ENCODE measurements at places on chromosomes 13 and 19.

DNA sequence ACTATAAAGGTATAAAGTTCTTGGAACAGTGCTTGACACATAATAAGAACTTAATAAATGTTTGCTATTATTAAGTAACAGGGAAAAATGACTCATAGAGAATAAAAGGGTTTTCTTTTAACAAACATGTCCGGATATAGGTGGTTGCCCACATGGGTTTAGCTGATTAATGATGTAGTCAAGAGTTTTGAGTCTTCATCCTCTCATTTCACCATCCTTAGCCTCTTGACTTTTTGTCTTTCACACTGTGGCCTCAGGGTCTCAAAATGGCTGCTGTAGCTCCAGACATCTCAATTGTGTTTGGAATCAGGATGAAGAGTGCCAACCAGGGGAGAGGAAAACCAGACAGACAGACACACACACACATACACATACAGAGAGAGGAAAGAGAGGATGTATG, 97.9 kb downstream of the HSPH1 start:
- DNase-seq = no peak

DNA sequence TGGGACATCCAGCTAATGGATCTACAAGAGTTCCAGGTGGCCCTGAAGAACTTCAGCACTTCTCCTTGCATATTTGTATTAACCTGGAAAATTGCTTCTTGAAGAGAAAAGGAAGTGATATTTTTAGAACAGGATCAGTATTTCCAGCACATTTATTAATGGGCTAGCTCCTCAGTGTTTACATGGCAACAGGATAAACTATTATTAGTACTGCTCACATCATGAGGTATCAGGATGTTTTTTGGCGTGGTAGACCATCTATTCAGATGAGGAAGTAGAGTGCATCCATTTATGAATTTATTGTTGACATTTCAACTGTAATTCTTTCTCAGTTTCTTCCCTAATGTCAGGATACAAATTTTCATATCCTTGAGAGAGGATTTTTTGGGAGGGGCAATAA, 144.4 kb downstream of the KCNRG start:
- DNase-seq = no peak

GRCh38 chr13:51539887-51540286, 44.4 kb upstream of the WDFY2 start:
- DNase-seq = no peak

GRCh38 chr13:113726961-113727411, 32.0 kb upstream of the TMEM255B start:
- DNase-seq = no peak

DNA sequence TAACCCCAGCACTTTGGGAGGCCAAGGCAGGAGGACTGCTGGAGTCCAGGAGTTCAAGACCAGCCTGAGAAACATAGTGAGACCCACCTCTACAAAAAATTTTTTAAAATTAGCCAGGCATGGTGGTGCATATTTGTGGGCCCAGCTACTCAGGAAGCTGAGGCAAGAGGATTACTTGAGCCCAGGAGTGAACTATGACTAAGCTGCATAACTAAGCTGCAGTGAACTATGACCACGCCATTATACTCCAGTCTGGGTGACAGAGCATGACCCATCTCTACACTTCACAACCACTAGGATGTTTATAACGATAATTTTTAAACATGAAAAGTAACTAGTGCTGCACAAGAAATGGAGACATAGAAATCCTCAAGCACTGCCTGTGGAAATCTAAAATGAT, 352.7 kb upstream of the SGCG start:
- DNase-seq = no peak

- no peak for DNase-seq
These were observed 72.5 kb downstream of the RAP2A start for GRCh38 chr13:97506511-97506910.

GRCh38 chr19:50820549-50821247, 2.9 kb downstream of the KLK1 start:
- DNase-seq = no peak

DNA sequence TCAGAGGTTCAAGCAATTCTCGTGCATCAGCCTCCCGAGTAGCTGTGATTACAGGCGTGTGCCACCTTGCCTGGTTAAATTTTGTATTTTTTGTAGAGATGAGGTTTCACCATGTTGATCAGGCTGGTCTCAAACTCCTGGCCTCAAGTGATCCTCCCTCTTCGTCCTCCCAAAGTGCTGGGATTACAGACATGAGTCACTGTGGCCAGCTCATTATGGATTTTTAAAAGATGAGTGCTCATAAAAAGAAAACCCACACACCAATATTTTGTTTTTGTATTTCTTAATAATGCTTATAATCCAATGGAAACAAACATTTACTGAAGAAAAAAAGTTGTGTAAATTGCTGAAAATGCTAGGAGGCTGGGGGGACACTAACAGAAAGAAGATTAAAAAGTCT, 5.0 kb upstream of the MICU2 start:
- DNase-seq = no peak

DNA sequence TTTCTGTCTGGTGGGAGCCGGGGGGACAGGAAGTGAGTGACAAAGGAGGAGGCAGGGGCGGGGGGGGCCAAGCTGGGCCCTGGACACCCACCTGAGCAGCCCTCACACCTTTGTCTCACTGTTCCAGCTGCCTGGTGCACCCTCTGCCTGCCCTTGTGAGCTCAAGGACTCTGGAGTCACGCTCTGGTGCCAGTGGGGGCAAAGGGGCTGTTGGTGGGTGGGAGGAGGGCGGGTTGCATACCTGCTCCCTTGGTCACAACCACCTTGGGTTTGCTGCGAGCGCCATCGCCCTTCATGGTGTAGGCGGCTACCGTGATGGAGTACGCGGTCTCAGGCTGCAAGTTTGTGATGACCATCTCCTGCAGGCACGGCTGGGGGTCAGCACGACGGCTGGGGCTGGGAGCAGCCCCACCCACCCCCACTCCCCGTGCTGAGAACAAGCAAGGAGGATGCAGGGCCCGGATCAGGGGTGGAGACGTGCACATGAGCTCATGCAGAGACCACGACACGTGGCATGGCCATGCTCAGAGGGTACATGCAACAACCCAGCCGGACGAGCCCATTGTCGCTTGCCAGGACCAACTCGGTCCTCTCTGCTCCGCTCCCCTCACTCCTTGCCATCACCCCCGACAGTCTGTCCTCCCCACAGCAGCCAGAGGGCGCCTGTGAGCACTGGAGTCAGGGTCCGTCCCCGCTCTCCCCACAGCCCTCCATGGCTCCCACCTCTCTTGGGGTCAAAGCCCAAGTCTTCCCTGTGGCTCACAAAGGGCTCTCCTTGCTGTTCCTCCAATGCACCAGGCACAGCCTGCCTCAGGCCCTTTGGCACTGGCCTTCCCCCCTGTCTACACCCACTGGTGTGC, 114.9 kb downstream of the PTPRS start:
- DNase-seq = no peak

DNA sequence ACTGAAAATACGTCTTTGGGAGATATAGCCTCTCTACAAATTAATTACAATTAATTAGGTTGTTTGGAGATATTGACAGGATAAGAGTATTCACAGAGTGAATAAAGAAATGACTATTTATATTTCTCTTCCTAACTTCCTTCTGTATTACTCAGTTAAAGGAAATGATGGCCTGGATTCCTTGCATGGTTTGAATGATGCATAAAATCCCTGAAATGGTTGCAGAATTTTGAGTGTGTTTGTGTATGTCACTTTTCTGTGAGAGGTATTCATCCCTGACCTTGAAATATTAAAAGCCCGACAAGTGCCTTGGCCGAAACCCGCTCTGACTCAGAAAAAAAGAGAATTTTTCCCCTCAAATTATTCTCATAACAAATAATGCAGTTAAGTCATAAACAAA, 90.0 kb downstream of the PDS5B start:
- DNase-seq = no peak

Measured in Panc1 (cell line).